B cell (primary cell): ENCODE measurements at places on chromosomes 11 and 22. TPM values are rescaled to one million over a fixed set of nuclear protein-coding genes. Genes with fewer than 3 reads are reported as not detected.

DNA sequence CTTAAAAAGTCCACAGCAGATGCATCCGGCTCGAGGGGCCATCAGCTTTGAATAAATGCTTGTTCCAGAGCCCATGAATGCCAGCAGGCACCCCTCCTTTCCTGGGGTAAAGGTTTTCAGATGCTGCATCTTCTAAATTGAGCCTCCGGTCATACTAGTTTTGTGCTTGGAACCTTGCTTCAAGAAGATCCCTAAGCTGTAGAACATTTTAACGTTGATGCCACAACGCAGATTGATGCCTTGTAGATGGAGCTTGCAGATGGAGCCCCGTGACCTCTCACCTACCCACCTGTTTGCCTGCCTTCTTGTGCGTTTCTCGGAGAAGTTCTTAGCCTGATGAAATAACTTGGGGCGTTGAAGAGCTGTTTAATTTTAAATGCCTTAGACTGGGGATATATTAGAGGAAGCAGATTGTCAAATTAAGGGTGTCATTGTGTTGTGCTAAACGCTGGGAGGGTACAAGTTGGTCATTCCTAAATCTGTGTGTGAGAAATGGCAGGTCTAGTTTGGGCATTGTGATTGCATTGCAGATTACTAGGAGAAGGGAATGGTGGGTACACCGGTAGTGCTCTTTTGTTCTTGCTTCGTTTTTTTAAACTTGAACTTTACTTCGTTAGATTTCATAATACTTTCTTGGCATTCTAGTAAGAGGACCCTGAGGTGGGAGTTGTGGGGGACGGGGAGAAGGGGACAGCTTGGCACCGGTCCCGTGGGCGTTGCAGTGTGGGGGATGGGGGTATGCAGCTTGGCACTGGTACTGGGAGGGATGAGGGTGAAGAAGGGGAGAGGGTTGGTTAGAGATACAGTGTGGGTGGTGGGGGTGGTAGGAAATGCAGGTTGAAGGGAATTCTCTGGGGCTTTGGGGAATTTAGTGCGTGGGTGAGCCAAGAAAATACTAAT is 1.9 kb downstream of the NEAT1 start:
- peak overlapping the region; percentile 90 for H3K4me3 ChIP-seq
- DNase-seq, result peak; percentile 66
- H3K36me3 ChIP-seq, result no peaks in the 10 kb centered on the region
- peaks cover 88% of the 10 kb centered on the region for H3K4me1 ChIP-seq
- H3K27me3 ChIP-seq, result no peaks in the 10 kb centered on the region
- peak overlapping the region; percentile 91 for H3K27ac ChIP-seq

- peaks cover 2% of the 10 kb centered on the region for H3K27me3 ChIP-seq
- H3K4me3 ChIP-seq, result no peak overlapping the region
- H3K36me3 ChIP-seq, result no peaks in the 10 kb centered on the region
- H3K27ac ChIP-seq, result no peak overlapping the region
- DNase-seq, result peak; percentile 65
Measured at GRCh38 chr22:22714600-22715335, 70.4 kb downstream of the GGTLC2 start.

DNA sequence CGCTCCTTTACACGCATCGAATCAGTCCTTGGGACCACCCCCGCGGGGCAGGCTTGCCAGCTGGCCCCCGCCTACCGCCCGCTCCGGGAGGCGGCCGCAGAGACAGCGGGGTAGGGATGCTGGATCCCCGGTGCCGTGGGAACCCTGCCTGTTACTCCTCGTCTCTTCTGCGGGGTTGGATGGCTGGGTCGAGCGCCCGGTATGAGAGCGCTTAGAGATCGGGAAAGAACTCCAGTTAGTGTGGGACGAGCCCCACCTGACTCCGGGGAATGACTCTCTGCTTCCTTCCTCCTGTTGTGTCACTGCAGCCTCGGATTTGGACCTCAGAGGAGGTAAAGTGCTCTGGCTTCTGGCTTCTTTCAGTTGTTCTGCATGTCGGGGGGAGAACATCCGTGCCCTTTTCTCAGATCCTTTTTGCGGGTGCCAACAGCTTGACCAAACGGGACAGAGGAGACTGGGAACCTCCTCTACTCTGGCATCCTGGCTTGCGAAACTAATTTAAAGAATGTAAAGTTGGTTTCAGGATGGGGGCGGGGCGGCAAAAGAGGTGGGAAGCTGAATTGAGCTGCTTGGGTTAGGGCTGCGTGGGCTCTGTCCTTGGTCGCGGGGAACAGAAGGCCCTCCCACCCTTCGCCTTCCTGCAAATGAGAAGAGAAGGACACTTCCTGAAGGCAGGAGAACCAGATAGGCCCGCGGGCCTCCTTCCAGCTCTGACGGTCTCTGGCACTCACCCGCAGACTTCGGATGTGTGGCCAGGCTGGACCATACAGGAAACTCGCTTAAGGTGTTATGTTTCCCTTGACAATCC is 938 bp downstream of the LAYN start:
- peaks cover 20% of the 10 kb centered on the region for H3K4me1 ChIP-seq
- H3K4me3 ChIP-seq, result peak overlapping the region; percentile 50
- no peak overlapping the region for H3K27ac ChIP-seq
- no peaks in the 10 kb centered on the region for H3K27me3 ChIP-seq
- H3K36me3 ChIP-seq, result no peaks in the 10 kb centered on the region

DNA sequence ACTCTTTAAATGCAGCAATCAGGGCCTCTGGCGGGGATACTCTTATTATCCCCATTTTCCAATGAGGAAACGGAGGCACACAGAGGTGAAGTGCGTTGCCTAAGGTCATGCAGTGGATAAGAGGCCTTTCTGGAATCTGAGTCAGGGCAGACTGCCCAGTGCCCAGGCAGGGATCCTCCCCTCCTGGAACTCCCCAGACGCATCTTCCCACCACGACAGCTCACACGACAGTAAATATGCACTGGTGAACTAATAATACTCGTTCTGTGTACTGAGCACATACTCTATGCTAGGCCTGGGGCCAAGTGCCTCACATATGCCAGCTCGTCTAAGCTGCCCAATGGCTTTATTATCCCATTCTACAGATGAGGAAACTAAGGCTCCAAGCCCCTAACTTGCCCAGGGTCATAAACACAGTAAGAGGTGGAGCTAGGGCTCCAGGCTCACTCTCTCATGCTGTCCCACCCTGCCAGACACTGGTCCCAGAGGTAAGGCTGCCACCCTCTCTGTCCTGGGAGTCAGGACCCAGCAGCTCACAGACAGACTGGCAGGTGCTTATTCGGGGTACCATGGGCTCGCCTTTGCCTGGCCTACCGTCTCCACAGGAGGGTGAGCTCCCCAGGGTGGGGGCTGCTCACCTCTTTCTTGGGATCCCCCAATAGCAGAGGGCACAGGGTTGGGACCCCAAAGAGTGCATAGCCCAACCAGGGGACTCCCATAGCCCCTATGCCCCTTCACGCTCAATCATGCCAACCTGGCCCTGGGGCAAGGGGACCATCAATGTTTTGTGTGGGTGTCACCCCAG is 2.3 kb downstream of the IL2RB start:
- H3K27me3 ChIP-seq, result no peaks in the 10 kb centered on the region
- H3K36me3 ChIP-seq, result no peaks in the 10 kb centered on the region
- H3K4me3 ChIP-seq, result no peak overlapping the region

DNA sequence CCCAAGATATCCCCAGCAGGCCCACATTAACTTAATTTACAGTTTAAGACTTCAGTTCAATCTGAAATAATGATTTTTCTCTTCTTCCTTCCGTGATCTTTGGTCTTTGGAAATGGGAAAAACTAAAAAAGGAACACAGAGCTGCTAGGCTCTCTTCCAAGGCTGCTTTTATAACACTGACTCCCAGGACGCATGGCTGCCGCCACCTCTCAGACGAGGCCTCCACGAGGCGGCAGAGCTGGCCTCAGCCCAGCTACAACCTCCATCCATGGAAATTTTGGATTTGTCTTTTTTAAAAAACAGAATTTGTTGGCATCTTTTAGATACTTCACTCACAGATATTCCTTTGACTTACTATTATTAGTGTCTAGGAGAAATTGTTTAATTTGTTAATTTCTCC is 385.5 kb upstream of the SYN3 start:
- H3K36me3 ChIP-seq, result no peaks in the 10 kb centered on the region
- H3K4me1 ChIP-seq, result no peaks in the 10 kb centered on the region
- H3K27me3 ChIP-seq, result no peaks in the 10 kb centered on the region
- H3K4me3 ChIP-seq, result no peak overlapping the region
- H3K27ac ChIP-seq, result no peak overlapping the region
- DNase-seq, result no peak

The RAB1B gene
- 76.0 and 77.8 TPM in 2 replicates for total RNA-seq

The UBQLN3 gene
- total RNA-seq, result 0.46 and 0.59 TPM in 2 replicates
